Immature natural killer cell (primary cell): ENCODE measurements at places on chromosomes 6 and 20. TPM values are rescaled to one million over a fixed set of nuclear protein-coding genes. Genes with fewer than 3 reads are reported as not detected.

Gene GGTLC1
- not detected for polyA plus RNA-seq

Gene WFDC2
- not detected for polyA plus RNA-seq

Gene ADGB
- not detected for polyA plus RNA-seq

Gene TTBK1
- not detected for polyA plus RNA-seq

Gene PTPRA
- 39.5 TPM for polyA plus RNA-seq

Gene FAM217A
- polyA plus RNA-seq, result not detected

Gene DEFB129
- polyA plus RNA-seq, result not detected

GRCh38 chr6:62283365-62283764 is 2.7 kb downstream of the KHDRBS2 start:
- no peak overlapping the region for H3K27ac ChIP-seq
- DNase-seq, result no peak

DNA sequence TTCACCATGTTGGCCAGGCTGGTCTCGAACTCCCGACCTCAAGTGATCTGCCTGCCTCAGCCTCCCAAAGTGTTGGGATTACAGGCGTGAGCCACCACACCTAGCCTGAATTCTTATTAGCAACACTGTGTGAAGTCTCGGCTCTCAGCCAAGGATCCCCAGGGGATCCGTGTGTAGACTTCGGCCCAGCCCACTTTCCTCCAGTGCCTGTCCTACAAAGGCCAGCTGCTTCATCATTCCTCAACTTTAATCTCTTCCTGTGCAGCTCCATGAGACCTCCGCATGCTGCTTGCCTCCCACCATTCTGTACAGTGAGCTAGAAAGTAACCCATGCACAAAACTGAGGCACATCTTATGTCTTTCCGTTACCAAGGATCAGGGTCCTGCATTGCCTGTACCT is 71.8 kb downstream of the SAMD3 start:
- H3K36me3 ChIP-seq, result peaks cover 31% of the 10 kb centered on the region
- DNase-seq, result no peak
- H3K27me3 ChIP-seq, result no peaks in the 10 kb centered on the region

DNA sequence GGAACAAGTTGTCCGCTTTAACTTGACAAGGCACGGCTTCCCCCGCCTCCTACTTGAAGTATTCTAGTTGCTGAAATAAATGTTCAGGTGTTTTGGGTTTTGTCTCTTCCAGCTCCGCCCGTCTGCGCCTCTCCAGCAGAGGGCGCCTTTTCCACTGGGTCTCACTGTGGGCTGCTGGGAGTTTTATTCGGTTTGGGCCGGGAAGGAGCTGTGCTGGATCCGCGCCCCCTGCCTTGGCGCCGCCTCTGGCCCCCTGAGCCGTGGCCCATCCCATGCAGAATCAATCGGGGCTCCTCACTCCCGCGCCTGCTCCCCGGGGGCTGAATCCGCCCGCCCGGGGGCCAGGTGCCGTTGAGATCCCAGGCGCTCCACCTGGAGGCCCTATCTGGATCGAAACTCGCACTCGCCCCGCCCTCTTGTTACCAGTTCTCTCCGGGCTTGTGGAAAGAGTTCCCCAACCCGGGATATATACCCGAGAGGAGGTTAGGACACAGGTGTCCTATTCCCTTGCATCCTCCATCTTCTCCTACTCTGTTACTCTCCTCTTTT is 51.0 kb upstream of the TCF21 start:
- DNase-seq, result peak; percentile 7
- peaks cover 13% of the 10 kb centered on the region for H3K27me3 ChIP-seq
- H3K36me3 ChIP-seq, result no peaks in the 10 kb centered on the region
- no peak overlapping the region for H3K27ac ChIP-seq
- no peak overlapping the region for H3K4me3 ChIP-seq

- no peaks in the 10 kb centered on the region for H3K27me3 ChIP-seq
- no peaks in the 10 kb centered on the region for H3K4me1 ChIP-seq
- no peak overlapping the region for H3K4me3 ChIP-seq
- DNase-seq, result no peak
- H3K36me3 ChIP-seq, result no peaks in the 10 kb centered on the region
These were observed 5.2 kb downstream of the GTSF1L start for GRCh38 chr20:43721429-43722152.

DNA sequence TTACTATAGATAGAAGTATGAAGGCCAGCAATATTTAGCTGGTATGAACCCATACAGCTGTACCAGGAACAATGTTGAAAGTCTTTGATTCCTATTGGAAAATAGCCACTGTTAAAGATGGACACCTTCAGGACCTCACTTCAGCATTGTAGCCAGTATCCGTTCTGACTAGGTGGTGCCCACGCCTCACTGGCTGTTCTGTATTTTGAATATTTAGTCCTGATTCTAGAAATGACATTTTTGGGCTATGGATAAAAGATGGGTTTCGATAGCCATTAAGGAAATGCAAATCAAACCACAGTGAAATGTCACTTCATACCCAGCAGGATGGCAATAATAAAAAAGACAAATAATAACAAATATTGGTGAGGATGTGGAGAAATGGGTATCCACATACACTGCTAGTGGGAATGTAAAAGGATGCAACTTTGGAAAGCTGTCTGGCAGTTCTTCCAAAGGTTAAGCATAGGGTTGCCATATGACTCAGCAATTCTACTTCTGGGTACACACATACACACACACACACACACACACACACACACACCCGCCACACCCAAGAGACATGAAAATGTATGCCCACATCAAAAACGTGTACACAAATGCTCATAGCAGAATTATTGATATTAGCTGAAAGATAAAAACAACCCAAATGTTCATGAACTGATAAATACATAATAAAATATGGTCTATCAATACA is 56.8 kb downstream of the UTRN start:
- DNase-seq, result no peak
- peaks cover 85% of the 10 kb centered on the region for H3K4me1 ChIP-seq
- peak overlapping the region; percentile 99 for H3K27ac ChIP-seq
- no peak overlapping the region for H3K4me3 ChIP-seq
- H3K27me3 ChIP-seq, result peaks cover 16% of the 10 kb centered on the region
- no peaks in the 10 kb centered on the region for H3K36me3 ChIP-seq

DNA sequence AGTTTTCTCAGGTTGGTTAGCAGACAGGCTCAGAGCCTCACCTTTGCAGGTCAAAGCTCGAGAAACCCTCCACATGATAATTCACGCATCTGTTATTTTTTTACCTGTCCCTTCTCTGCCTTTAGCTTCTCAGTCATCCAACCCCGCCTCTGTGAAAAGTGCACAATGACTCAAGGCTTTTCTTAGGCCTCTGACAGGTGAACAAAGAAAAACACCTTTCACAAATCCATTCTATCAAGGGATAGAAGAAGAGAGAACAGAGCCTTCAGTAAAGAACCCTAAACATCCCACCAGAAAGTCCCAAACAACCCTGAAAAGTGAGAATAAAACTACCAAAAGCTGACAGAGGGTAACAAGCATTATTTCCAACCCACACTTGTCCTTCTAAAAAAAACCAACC is 178.2 kb downstream of the GJA10 start:
- peaks cover 76% of the 10 kb centered on the region for H3K4me1 ChIP-seq
- no peak overlapping the region for H3K4me3 ChIP-seq
- no peaks in the 10 kb centered on the region for H3K27me3 ChIP-seq
- no peak overlapping the region for H3K27ac ChIP-seq

- H3K36me3 ChIP-seq, result no peaks in the 10 kb centered on the region
- no peak overlapping the region for H3K27ac ChIP-seq
- peak; percentile 39 for DNase-seq
- no peaks in the 10 kb centered on the region for H3K27me3 ChIP-seq
- no peak overlapping the region for H3K4me3 ChIP-seq
These were observed 92.6 kb downstream of the RNGTT start for GRCh38 chr6:88870717-88871330.

DNA sequence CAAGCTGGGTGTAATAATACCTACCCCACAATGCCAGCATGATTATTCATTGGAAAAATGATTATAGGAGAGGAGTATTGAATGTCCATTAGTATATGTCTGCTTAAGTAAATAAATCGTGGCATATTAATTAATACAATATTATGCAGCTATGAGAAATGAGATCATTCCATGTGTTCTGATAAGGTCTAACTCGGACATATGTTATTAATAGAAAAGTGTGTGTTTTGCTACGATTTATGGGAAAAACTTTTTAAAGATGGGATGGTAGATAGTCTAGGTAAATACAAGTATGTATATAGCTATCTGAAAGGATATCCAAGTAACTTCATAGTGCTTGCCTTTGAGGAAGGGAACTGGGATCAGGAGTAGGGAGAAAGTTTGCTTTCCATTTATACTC is 61.5 kb upstream of the CDKAL1 start:
- no peaks in the 10 kb centered on the region for H3K36me3 ChIP-seq
- no peaks in the 10 kb centered on the region for H3K27me3 ChIP-seq
- H3K4me1 ChIP-seq, result peaks cover 5% of the 10 kb centered on the region
- DNase-seq, result no peak
- H3K27ac ChIP-seq, result no peak overlapping the region

GRCh38 chr6:8014947-8015346 is 49.2 kb downstream of the BLOC1S5 start:
- H3K27me3 ChIP-seq, result no peaks in the 10 kb centered on the region
- H3K36me3 ChIP-seq, result peaks cover 16% of the 10 kb centered on the region
- no peak for DNase-seq
- H3K27ac ChIP-seq, result no peak overlapping the region
- no peak overlapping the region for H3K4me3 ChIP-seq

- H3K27ac ChIP-seq, result no peak overlapping the region
- H3K27me3 ChIP-seq, result no peaks in the 10 kb centered on the region
- peaks cover 2% of the 10 kb centered on the region for H3K36me3 ChIP-seq
- H3K4me1 ChIP-seq, result no peaks in the 10 kb centered on the region
These were observed 17.2 kb upstream of the ADGRF1 start for GRCh38 chr6:47059216-47059885.

DNA sequence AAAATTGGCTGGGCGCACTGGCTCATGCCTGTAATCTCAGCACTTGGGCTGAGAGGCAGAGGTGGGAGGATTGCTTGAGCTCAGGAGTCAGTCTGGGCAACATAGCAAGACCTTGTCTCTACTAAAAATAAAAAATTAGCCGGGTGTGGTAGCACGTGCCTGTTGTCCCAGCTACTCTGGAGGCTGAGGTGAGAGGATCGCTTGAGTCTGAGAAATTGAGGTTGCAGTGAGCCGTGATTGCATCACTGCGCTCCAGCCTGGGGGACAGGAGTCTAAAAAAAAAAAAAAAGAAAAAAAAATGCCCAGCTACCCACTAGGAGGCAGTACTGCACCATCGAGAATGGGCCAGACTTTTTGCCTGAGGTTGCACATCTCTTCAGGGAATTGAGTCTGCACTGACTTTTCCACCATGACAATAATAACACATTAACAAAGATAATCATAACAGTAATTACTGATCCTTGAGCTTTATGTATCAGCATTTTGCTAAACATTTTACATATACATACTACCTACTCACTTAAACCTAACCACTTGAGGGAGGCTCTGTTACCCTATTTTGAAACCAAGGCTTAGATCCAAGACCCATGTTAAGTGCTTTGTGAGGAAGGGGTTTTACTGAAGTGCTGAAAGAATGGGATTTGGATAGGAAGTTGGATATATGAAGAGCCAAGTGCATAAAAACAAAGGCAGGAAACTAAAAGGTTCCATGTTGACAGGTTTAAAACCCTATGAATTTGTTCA is 21.0 kb downstream of the SRSF3 start:
- H3K36me3 ChIP-seq, result no peaks in the 10 kb centered on the region
- DNase-seq, result peak; percentile 52
- peaks cover 2% of the 10 kb centered on the region for H3K27me3 ChIP-seq
- H3K27ac ChIP-seq, result peak overlapping the region; percentile 64

- H3K4me1 ChIP-seq, result peaks cover 22% of the 10 kb centered on the region
- peak overlapping the region; percentile 35 for H3K27ac ChIP-seq
- H3K4me3 ChIP-seq, result no peak overlapping the region
- H3K27me3 ChIP-seq, result no peaks in the 10 kb centered on the region
- no peak for DNase-seq
These were observed 81.1 kb downstream of the STXBP5 start for GRCh38 chr6:147285087-147285855.

DNA sequence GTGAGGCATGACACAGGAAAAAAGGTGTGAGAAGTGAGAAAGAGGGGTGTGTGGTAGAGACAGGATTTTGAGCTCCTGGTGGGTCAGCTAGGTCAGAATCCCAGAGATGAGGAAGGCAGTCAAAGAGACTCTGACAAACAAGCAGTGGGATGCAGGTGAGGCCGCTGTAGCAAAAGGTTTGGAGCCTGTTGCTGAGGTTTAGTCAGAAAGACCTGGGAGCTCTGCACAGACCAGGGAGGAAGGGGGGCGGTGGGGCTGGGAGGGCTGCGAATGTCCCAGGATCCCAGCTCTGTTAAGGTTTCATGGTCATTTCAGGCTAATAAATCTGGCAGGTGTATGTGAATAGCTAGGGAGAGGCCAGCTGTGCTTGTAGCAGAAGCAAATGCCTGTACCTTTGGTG is 373.9 kb upstream of the SYNCRIP start:
- no peak overlapping the region for H3K27ac ChIP-seq
- H3K27me3 ChIP-seq, result no peaks in the 10 kb centered on the region
- no peaks in the 10 kb centered on the region for H3K36me3 ChIP-seq
- no peaks in the 10 kb centered on the region for H3K4me1 ChIP-seq
- no peak overlapping the region for H3K4me3 ChIP-seq

DNA sequence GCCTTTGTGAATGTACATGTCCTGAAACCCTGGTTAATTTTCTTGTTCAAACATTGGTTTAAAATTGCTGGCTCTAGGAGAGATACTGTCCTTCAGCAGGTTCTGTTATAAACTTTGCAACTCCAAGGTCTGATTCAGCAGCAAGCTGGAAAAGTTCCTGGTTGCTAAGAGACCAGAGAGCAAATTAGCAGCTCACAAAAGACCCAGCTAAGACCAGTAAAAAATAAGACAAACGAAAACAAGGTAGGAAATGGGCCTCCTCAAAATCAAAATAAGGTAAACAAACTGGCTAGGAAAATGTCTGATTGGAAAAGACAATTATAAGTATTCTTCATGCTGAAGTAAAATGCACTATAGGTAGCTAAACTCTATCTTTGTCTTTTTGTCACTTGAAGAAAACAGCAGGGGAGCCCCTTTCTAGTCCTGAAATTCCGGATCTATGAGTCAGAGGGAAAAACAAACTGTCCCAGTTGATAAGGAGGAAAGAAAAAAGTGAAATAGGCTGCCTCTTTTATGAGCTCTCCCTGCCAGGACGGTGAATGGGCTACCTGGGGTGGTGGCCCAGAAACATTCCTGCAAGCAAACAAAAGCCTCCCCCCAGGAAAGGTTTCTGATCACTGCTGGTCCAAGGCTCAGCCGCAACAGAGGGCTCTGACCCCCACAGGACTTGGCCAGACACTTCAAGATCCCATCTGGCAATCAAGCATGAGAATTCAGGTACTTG is 41.6 kb downstream of the UNC5CL start:
- H3K27me3 ChIP-seq, result peaks cover 5% of the 10 kb centered on the region
- no peak for DNase-seq
- H3K4me3 ChIP-seq, result no peak overlapping the region
- H3K27ac ChIP-seq, result no peak overlapping the region
- H3K4me1 ChIP-seq, result no peaks in the 10 kb centered on the region

DNA sequence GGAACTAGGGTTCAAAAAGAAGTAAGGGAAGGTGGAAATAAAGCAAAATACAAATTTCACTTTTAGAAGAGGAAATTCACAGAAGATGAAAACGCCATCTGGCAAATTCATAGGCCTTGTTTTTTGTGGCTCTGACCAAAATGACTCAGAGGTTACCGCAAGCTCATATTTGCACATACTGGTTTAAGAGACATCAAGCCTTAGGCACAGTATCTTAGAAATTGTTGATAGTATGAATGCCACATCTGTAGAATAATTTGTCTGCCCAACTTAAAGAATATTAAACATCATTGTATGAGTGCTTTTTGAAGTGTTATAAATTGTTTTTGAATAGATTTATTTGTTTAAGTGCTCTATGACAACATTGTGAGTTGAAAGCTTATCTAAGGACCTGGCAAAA is 10.6 kb downstream of the TAAR1 start:
- no peaks in the 10 kb centered on the region for H3K27me3 ChIP-seq
- H3K27ac ChIP-seq, result no peak overlapping the region
- DNase-seq, result peak; percentile 33
- H3K36me3 ChIP-seq, result no peaks in the 10 kb centered on the region
